ENCODE measurements at places on chromosomes 2 and 18.

DNA sequence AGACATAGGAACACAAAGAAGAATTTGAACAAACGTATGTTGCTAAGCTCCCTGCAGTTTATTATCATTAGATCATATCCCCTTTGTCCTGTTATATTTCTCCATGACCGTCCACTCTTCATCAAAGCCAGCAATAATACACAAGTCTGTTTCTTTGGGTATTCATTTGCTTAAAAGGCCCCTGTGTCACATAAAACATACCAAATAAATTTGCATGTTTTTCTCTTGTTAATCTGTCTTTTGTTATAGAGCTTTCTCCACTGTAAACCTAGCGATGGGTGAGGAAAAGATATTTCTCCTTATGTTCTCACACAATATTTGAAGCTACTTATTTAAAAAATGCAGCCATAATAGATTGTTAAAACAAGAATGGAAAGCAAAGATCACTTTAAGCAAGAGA is 42.9 kb upstream of the REL start:
- DNase-seq, result no peak

GRCh38 chr2:101432411-101433181 is 42.3 kb downstream of the RFX8 start:
- no peak for DNase-seq

DNA sequence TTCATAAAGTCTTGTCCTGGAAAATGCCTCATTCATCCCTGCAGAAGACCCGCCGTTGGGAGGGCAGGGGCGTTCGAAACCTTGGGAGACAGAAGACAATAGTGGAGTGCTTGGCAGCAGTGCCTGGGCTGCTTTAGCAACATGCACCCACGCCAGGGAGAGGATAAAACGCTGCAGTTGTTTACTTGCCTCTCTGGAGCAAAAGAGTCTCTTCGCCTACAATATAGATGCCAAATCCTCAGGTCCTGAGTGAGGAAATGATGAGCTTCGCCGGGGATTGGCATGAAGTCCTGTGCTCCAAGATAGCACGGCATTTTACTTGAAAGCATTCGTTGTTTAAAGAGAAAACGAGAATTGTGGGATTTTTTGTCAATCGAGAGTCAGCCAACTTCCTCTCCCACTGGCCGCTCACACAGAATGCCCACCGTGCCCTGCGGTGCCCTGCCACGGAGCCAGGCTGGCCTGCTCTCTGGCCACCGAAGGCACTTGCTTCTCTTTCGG is 152.5 kb upstream of the POU3F3 start:
- DNase-seq, result no peak

- no peak for DNase-seq
Observed at GRCh38 chr2:19743641-19744040, 158.1 kb downstream of the TTC32 start.

DNA sequence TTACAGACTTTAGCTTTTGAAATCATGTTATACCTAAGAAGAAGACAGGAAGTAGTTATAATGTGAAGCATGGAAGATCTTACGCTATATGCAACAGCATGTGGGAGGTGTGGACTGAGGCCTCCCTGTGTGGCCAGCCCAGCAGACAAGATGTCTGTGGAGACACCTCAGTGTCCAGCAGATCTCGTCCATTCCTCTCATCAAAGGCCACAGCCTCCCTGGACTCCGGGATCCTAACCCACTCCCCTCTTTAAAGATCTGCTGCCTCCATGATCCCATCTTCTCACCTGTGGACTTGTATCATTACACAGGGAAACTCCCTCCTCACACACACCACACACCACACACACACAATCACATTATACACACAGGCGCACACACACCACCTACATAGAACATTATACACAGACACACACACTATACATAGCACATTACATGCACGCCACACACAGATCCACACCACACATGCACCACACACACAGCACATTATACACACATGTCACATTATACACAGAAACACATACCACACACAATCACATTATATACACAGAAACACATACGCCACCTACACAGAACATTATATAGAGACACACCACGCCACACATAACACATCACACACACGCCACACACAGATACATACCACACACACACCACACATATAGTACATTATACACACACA is 89.5 kb downstream of the PXDN start:
- no peak for DNase-seq

DNA sequence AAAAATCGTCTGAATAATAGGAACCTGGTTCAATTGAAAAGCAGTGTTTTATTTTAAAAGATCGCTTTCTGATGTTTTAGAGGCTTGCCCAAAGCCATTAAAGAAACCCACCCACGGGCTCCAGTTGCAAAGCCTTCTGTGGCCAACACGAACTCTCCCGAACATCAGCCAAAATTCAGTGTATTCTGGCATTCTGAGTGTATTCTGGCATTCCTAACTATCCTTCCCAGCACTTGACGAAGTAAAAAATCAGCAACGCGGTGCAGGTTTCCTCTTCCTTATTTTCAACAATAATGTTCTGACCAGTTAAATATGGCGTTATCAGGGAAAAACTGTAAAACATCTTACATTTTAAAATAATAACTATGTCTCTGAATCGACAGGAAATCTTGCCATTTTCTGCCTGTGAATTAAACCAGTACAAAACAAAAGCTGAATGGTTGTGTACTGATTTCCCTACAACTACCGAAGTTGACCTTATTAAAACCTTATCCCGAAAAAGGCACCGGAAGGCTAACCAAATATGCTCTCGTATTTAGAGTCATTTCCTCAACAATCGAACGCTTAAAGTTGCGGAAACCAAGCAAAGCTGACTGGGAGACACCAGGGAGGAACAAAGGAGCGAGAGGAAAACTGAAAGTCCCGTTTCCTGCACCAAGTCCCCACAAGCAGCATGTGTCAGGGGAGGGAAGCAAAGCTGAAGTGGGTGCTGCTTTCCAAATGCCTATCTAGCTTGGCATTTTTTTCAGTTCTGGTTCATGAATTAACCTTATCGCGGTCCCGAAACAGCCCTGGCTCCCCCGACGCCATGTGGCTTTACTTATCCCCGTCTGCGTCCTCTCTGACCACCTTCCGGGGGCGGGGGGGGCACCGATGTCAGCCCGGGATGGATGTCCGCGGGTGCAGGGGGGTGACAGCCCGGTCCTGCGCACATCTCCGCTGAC is 44.3 kb downstream of the ZNF516 start:
- DNase-seq, result peak; percentile 56

DNA sequence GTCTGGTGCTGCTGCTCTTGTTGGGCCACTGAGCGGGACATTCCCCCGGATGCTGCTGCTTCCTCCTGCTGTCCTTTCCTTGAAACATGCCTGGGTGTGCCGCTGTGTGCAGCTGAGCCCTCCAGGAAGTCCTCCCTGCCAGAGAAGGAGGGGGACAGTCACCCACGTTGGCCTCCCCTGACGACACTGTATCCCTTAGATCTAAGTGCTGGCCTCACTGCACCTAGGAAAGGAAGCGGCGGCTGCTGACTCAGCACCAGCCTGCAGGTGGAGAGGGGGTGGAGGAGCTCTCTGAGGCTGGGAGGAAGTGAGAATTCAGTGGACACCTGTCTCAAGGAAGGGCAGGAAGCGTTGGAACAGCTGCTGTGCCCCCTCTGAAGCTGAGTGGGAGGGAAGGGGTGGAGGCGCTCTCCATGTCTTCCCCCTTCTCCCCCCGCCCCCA is 239.8 kb downstream of the HAUS1 start:
- peak; percentile 83 for DNase-seq

GRCh38 chr18:11981192-11981542 is at the start of gene IMPA2:
Gene IMPA2, plus strand, starts transcription at chr18:11981507. Its CDS starts 163 bp downstream, at chr18:11981670.
- no peak for DNase-seq

- DNase-seq, result no peak
Observed at GRCh38 chr2:64666810-64667438, 13.2 kb upstream of the SERTAD2 start.

DNA sequence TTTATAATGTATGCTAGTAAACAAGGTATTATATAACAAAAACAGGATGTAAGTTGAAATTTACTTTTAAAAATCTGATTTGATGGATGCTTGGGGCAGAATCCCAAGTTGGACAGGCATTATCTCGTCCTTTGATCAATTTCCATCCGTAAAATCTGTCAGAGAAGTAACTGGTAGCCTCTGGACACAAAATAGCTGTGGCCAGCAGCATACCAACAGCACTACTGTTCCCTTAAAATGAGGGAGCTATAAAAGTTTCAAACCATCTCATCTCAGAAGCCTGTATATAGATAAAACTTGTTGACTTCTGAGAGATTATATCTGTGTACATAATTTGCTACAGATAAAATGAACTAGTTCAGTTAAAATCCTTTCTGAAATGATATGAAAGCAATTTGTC is 14.7 kb upstream of the METAP1D start:
- no peak for DNase-seq

DNA sequence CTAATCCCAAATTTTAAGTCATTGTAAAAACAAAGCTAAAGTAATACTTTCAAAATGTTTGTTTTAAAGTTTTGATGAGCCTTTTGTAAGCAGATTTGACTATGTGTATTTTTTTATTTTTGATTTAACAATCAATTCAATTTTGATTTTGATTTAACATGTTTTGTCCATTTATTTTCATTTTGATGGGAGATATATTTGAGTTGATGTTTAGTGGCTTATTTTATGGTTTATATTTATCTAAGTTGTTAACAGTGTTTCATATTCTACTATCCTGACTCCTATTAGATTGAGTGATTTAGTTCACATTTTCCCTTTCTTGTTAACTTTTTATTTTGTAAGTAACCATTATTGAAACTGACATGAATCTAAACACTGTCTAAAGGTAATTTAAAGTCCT is 44.7 kb downstream of the TMEM18 start:
- no peak for DNase-seq

- no peak for DNase-seq
Observed at GRCh38 chr2:106579750-106580197, 92.6 kb downstream of the CD8B2 start.

DNA sequence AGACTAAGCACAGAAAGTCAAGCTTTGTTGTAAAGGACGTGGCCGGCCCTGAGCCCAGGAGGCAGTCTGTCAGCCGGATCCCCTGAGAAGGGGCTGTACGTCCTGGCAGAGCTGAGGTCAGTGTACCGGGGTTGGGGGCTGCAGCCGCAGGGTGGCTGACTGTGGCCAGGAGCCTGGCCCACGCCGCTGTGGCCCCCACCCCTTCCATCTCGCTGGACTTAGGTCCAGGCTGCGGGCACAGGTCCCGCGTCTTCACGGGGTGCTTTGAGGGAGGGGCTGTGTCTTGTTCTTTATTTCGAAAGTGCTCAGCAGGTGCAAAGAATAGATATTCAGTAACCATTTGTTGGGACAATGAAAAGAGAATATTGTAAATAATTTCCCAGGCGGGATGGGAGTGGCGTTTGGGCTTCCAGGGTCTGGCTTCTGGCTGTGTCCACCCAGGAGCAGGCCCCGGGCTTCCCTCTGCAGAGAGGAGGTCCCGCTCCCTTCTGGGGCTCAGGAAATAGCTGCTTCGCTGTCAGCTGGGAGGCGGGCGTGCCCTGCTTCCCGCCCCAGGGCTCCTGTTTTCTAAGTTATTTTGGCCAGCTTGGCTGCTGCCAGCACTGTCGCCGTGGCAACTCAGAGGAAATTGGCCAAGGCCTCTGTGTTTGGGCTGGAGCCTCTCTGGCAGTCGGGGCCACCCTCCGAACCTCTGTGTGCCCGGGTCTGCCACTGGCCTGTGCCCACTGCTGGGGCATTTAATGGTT is 7.4 kb downstream of the NFATC1 start:
- no peak for DNase-seq

DNA sequence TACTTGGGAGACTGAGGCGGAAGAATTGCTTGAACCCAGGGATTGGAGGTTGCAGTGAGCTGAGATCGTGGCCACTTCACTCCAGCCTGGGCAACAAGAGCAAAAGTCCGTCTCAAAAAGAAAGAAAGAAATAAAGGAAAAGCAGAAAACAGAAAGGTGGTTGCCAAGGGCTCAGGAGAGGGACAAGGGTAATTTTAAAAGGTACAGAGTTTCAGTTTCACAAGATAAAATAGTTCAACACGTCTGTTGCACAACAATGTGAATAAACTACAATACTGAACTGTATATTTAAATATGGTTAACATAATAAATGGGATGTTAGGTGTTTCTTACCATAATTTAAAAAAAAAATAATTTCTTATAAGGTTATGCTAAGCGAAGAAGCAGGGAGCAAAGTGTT is 12.9 kb downstream of the RPS27A start:
- no peak for DNase-seq

GRCh38 chr2:3596901-3597417 is 2.0 kb downstream of the COLEC11 start:
- DNase-seq, result no peak

DNA sequence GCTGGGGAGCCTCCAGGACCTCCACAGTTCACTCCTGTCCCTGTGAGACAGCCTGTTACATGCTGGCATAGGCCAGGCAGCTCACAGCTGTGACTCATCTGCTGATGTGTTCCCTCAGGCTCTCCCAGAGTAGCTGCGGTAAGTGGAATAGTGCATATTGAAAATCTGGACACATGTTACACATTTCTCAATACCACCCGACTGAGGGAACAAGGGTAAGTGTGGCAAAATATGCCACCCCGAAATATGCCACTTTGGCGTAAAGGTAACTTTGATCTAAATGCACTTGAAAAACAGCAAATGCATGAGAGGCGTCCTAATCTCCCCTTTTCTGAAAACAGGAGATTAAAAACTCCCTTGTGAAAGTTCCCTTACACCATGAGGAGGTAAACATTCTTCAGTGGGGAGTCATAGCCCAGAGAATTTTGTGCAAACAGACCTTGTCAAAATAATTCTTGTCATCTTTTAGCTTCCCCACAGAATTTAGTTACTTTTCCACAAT is 557.9 kb downstream of the CCDC85A start:
- no peak for DNase-seq

- DNase-seq, result no peak
Observed at GRCh38 chr2:37831081-37831780, 93.9 kb upstream of the RMDN2 start.

GRCh38 chr2:132651115-132652045 is 18.6 kb downstream of the LYPD1 start:
- no peak for DNase-seq

DNA sequence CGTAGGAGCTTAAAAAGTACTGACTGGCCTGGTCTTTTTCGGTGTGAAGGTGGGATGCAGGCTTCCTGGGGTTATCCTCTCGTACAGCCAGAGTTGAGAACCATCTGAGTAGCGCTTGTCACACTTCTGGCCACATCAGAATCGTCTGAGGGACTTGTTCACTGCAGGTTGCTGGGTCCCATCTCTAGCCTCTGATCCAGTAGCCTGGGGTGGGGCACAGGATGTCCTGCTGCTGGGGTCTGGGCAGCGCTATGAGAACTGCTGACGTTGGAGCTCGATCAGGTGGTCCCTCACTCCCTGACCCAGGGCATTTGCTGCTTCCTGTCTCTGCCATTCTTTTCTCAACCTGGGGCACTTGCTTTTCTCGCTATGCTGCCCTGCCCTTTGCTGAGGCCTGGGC is 7.1 kb upstream of the IL1R2 start:
- no peak for DNase-seq

- no peak for DNase-seq
Observed at GRCh38 chr2:101412092-101412694, 24.9 kb upstream of the CREG2 start.

DNA sequence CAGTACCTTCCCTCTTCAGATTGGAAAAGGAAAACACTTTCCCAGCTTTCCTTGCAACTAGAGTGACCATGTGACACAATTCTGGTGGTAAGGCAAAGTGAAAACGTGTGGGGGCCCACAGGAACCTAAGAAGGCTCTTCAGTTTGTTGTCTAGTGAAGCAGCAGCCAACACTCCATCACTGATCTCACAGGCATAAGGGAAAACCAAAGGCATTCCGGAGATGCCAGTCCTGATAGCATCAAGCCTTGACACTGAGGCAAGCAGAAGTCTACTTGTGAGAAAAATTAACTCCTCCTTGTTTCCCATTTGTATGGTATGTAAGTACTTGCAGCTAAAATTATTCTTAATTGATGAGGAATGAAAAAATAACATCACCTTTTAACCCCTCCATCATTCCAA is 88.3 kb downstream of the ETAA1 start:
- DNase-seq, result no peak

- DNase-seq, result no peak
Observed at GRCh38 chr2:170671079-170671478, 44.1 kb upstream of the SP5 start.

Data from activated CD8-positive, alpha-beta T cell treated with anti-CD3 and anti-CD28 coated beads for 36 hours (primary cell).